ENCODE measurements at places on chromosomes 5 and 9. TPM values are rescaled to one million over a fixed set of nuclear protein-coding genes. Genes with fewer than 3 reads are reported as not detected.

Gene SAXO1
- total RNA-seq: 0.11 TPM

Gene SLC1A1
- 3.5 TPM for total RNA-seq

Gene ZBTB6
- total RNA-seq: 11.3 TPM

DNA sequence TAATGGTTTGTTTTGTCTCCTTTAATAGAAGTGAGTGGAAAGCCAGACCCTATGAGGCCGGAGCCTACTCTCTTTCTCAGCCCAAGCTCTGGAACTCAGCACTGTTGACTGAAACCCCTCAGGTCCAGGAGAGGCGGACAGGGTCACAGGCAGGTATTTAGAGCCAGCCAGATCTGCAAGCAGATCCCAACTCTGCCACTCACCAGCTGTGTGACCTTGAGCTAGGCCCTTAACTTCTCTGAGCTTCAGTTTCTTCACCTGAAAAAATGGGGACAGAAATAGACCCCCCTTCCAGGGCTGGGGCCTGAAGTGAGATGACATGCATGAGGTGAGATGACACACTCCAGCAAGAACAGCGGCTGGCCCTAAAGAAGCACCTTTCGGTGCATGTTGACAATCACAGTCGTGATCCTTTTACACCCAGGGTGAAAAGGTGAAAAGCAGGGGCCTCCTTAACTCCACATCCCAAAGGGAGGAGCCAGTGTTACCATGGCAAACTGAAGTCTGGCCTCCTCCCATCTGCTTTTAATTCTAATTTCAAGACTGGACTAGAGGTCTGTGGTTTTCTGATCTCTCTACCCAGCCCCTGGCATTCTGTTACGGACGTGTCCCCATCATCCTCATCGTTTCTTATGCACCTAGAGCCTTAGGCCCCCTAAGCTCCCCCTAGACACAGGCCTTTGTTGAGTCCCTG is 27.2 kb downstream of the MORN5 start:
- H3K4me1 ChIP-seq: no peaks in the 10 kb centered on the region
- no peak overlapping the region for H3K4me3 ChIP-seq
- DNase-seq: no peak
- no peaks in the 10 kb centered on the region for H3K27me3 ChIP-seq
- H3K36me3 ChIP-seq: no peaks in the 10 kb centered on the region

Gene MELK
- total RNA-seq: 0.17 TPM

DNA sequence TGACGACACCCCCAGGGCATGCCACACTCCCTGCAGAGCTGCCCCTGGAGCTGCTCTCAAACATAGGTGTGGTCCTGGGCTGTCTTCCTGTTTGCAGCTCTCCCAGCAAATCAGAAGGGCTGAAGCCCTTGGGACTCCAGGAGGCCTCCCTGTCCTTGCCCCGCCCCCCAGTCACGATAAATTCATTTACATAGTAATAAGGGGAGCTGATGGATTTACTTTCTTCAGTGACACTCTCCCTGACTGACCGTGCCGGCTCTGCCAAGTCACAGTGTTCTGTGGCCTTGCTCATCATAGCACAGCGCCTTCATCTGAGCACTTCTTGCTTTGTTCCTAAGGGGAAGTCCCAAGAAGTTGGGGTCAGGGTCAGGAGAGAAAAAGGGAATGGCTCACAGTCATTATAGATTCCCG is 121.4 kb downstream of the ENC1 start:
- H3K27ac ChIP-seq: no peak overlapping the region
- DNase-seq: no peak
- peaks cover 8% of the 10 kb centered on the region for H3K4me1 ChIP-seq
- H3K4me3 ChIP-seq: no peak overlapping the region

Measured in esophagus muscularis mucosa (tissue), 4 donors.